ENCODE measurements at places on chromosomes 5 and 9. TPM values are rescaled to one million over a fixed set of nuclear protein-coding genes. Genes with fewer than 3 reads are reported as not detected.

The ARHGEF37 gene
- total RNA-seq = 1.7 TPM

The CAMK4 gene
- total RNA-seq = 53.1 TPM

- H3K36me3 ChIP-seq = no peaks in the 10 kb centered on the region
- DNase-seq = no peak
- H3K4me3 ChIP-seq = no peak overlapping the region
- H3K27me3 ChIP-seq = peaks cover 38% of the 10 kb centered on the region
- no peak overlapping the region for H3K27ac ChIP-seq
Observed at GRCh38 chr9:117644932-117645636, 59.1 kb upstream of the TLR4 start.

DNA sequence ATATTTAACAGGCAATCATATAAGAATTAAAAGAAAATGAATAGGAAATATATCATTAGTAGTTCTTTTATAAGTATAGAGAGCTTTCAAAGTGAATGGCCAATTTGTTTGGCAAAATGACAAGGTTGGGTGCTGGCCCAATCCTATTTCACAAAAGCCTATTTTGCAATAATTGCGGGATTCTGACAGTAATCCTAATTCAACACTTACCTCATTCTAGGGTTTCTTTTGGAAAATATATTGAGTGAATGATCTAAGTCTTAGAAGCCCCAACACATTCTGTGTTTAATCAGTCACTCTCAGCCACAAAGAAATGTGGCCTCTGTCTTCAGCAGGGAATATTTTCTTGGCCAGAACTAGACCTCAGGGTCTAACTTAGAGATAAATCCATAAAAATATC, 835.9 kb upstream of the ZNF608 start:
- DNase-seq = no peak
- no peak overlapping the region for H3K4me3 ChIP-seq
- no peaks in the 10 kb centered on the region for H3K27me3 ChIP-seq
- H3K4me1 ChIP-seq = no peaks in the 10 kb centered on the region
- no peak overlapping the region for H3K27ac ChIP-seq

GRCh38 chr5:160342413-160342941, 27.9 kb downstream of the C1QTNF2 start:
- DNase-seq = no peak
- no peaks in the 10 kb centered on the region for H3K4me1 ChIP-seq
- no peak overlapping the region for H3K4me3 ChIP-seq
- no peak overlapping the region for H3K27ac ChIP-seq
- H3K36me3 ChIP-seq = no peaks in the 10 kb centered on the region

GRCh38 chr9:91750343-91750742, 199.7 kb downstream of the ROR2 start:
- no peak for DNase-seq
- no peak overlapping the region for H3K4me3 ChIP-seq
- H3K27ac ChIP-seq = no peak overlapping the region
- no peaks in the 10 kb centered on the region for H3K36me3 ChIP-seq
- H3K27me3 ChIP-seq = no peaks in the 10 kb centered on the region
- no peaks in the 10 kb centered on the region for H3K4me1 ChIP-seq

The MARCOL gene
- not detected for total RNA-seq

The AMBP gene
- total RNA-seq = not detected

GRCh38 chr5:95704150-95704549, 21.4 kb upstream of the SPATA9 start:
- H3K4me1 ChIP-seq = no peaks in the 10 kb centered on the region
- no peak for DNase-seq
- H3K4me3 ChIP-seq = no peak overlapping the region
- H3K36me3 ChIP-seq = no peaks in the 10 kb centered on the region
- peaks cover 5% of the 10 kb centered on the region for H3K27me3 ChIP-seq

The FCN2 gene
- not detected for total RNA-seq

DNA sequence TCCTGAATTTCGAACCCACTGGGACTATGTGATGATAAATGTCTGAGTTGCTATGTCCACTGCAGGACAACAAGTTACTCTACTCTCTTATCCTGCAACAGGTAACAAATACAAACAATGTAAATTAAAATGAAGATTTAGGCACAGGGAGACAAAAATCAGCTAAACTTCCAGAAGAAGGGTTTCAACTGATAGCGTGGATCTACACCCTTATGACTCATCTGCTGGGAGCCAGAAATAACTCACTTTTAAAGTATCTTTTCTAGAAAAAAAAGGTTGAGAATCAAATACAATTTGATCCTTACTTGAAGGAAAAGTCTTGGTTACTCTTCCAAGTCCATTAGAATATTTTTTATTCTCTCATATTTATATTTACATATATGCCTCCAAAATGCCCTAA, 21.4 kb downstream of the PJA2 start:
- H3K36me3 ChIP-seq = peaks cover 31% of the 10 kb centered on the region
- no peak for DNase-seq
- H3K27me3 ChIP-seq = no peaks in the 10 kb centered on the region
- H3K4me1 ChIP-seq = peaks cover 64% of the 10 kb centered on the region

DNA sequence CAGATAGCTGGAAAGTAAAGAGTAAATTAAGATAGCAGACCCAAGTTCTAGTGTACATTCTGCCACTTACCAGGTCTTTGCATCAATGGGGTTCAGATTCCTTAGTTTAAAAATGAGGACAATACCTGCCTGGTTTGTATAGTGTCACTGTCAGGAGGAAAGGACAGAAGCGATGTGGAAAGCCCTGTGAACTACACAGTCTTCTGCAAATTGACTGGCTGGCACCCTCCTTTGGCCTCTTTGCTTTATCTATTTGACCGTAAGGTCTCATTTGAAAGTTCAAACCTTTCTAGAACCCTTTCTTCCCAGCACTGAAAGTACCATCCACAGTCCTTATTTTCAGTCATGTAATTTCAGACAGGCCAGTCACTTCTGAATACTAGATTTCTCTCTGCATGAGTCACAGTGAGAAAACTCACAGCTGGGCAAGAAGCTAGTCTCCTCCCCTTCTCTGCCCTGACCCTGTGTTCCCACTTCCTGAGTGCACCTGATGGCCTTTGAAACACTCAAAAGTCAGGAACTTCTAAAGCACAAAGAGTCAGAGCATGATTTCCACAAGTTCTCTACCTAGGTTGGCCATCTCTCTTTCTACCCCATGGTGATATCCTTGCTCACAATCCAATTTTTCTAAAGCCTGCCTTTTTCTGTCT, 91.3 kb upstream of the RASEF start:
- no peaks in the 10 kb centered on the region for H3K4me1 ChIP-seq
- DNase-seq = no peak
- H3K4me3 ChIP-seq = no peak overlapping the region
- H3K27me3 ChIP-seq = no peaks in the 10 kb centered on the region

The ENTREP1 gene
- total RNA-seq = not detected

The SPINK4 gene
- total RNA-seq = not detected

The CLIC3 gene
- total RNA-seq = not detected

DNA sequence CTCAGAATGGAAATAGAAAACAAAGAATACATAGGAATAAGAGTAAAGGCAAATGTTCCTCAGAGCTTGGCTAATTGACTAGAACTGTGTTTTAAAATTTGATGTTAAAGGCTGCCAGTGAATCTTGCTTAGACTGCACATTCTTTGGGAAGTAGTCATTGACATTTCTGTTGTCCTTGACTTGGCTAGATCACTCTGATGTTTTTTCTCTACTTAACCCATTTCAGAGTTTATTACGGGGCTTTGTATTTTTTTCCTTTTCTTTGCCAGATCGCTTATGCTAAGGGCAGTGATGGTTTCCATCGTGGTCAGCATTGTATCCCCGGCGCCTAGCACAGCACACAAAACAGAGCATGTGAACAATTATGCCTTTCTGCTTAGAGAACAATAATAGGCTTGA, 1126.7 kb upstream of the CDH9 start:
- no peaks in the 10 kb centered on the region for H3K27me3 ChIP-seq
- no peak for DNase-seq
- no peaks in the 10 kb centered on the region for H3K4me1 ChIP-seq
- no peak overlapping the region for H3K4me3 ChIP-seq
- no peaks in the 10 kb centered on the region for H3K36me3 ChIP-seq

The JMY gene
- 7.3 TPM for total RNA-seq

DNA sequence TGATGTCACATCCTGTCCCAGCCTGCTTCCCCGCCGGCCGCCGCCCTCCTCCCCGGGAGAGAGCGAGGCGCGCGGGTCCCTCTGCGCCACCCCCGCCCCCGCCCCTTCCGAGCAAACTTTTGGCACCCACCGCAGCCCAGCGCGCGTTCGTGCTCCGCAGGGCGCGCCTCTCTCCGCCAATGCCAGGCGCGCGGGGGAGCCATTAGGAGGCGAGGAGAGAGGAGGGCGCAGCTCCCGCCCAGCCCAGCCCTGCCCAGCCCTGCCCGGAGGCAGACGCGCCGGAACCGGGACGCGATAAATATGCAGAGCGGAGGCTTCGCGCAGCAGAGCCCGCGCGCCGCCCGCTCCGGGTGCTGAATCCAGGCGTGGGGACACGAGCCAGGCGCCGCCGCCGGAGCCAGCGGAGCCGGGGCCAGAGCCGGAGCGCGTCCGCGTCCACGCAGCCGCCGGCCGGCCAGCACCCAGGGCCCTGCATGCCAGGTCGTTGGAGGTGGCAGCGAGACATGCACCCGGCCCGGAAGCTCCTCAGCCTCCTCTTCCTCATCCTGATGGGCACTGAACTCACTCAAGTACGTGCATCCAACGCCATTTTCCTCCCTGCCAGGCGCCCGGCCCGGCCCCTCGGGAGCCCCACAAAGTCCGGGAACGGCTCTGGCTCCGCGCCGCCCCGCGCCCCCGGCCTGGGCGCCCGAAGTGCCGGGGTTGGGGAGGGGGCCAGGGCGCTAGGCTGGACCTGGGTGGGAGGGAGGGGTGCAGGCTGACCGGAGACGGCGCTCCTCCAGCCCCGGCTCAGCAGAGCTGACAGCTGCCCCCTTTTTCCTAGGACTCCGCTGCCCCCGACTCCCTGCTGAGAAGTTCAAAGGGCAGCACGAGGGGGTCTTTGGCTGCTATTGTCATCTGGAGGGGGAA, 12.0 kb upstream of the OLFM1 start:
- no peak overlapping the region for H3K27ac ChIP-seq
- no peak for DNase-seq
- H3K4me3 ChIP-seq = no peak overlapping the region
- no peaks in the 10 kb centered on the region for H3K4me1 ChIP-seq

DNA sequence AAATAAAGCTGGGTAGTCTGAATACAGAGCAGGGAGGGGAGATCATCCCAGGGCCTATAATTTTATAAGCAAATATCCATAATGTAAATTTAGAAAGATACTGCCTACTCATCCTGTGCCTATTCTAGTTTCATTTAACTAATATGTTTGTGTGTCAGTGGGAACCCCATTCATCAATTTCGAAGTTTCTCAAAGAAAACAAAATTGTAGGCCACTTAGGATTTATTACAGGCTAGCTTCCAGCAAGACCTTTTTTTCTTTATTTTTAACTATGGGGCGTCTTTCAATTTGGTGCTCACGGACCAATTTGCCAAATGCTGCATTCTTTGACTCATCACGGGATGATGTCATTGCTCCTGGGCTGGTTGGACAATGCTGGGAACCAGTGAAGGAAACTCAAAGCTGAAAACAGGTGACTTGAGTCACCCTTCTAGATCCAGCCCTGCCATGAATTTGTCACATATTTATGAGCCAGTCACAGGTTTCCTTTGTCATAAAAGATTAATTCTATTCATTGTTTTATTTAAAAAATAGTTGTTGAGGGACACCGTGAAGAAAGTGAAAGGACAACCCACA, 13.4 kb downstream of the PCSK5 start:
- H3K27me3 ChIP-seq = no peaks in the 10 kb centered on the region
- no peak overlapping the region for H3K27ac ChIP-seq
- no peak overlapping the region for H3K4me3 ChIP-seq
- peaks cover 4% of the 10 kb centered on the region for H3K36me3 ChIP-seq
- DNase-seq = peak; percentile 47

- H3K36me3 ChIP-seq = peaks cover 2% of the 10 kb centered on the region
- H3K27ac ChIP-seq = no peak overlapping the region
- H3K4me1 ChIP-seq = no peaks in the 10 kb centered on the region
- H3K4me3 ChIP-seq = no peak overlapping the region
Observed at GRCh38 chr5:142881076-142881783, 111.1 kb downstream of the ARHGAP26 start.

GRCh38 chr9:28915202-28915930, 1342.1 kb upstream of the C9orf72 start:
- no peaks in the 10 kb centered on the region for H3K27me3 ChIP-seq
- no peaks in the 10 kb centered on the region for H3K36me3 ChIP-seq
- no peaks in the 10 kb centered on the region for H3K4me1 ChIP-seq
- H3K27ac ChIP-seq = no peak overlapping the region
- H3K4me3 ChIP-seq = no peak overlapping the region
- DNase-seq = no peak

GRCh38 chr5:174336479-174336878, 291.0 kb downstream of the NSG2 start:
- no peaks in the 10 kb centered on the region for H3K36me3 ChIP-seq
- no peak for DNase-seq
- H3K27me3 ChIP-seq = peaks cover 23% of the 10 kb centered on the region
- H3K4me3 ChIP-seq = no peak overlapping the region
- H3K4me1 ChIP-seq = no peaks in the 10 kb centered on the region

The SUSD3 gene
- 51.4 TPM for total RNA-seq

The SCGB3A1 gene
- not detected for total RNA-seq
